ENCODE measurements at places on chromosomes 1 and 21. TPM values are rescaled to one million over a fixed set of nuclear protein-coding genes. Genes with fewer than 3 reads are reported as not detected.

HSD3B2 gene
- total RNA-seq = not detected

NBPF10 gene
- 1.4 TPM for total RNA-seq

FAM151A gene
- total RNA-seq = not detected

GJA9 gene
- not detected for total RNA-seq

TMEM52 gene
- total RNA-seq = 29.1 TPM

GPR61 gene
- total RNA-seq = 0.07 TPM

CELA2A gene
- total RNA-seq = not detected

CYP4A11 gene
- not detected for total RNA-seq

FOXD2 gene
- 0.86 TPM for total RNA-seq

CRABP2 gene
- 120 TPM for total RNA-seq

SPRR2A gene
- not detected for total RNA-seq

MX2 gene
- 0.46 TPM for total RNA-seq

Data from PC-3 (cell line).